ENCODE measurements at places on chromosomes 12 and 14.

GRCh38 chr14:24224618-24225071, 7.5 kb downstream of the NEDD8 start:
- peak; percentile 94 for DNase-seq

GRCh38 chr14:104384776-104385071, 194.8 kb upstream of the C14orf180 start:
- DNase-seq: no peak

- no peak for DNase-seq
Observed at GRCh38 chr14:103474893-103475292, 47.7 kb downstream of the CKB start.

DNA sequence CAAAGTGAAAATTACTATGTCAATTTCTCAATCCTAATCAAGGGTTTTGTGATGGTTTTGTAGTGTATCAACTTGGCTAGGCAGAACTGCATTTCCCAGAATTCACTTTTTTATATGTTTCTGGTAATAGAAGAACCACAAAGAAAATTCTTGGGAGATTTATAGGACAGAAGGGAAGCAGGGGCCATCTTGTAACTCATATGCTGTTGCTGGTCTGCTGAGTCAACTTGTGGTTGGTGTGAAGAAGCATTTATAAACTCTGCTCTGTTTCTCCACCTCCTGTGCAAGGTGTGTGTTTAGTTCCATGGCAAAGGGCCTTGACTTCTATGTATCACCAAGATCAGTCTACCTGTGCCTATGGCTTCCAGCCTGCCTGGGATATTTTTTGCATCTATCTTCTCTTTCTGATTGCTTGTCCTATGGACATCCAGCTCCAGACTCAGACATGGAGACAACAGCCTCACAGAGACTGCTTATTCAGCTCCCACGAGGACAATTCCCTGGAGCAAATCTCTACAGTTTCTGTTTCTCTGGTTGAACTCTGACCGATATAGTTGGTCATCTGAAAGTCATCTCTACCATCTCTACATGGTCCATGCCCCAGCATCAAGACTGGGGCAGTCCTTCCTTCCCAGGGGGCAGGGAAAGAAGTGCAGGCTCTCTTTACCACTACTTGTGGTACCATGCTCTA, 364.3 kb upstream of the DDHD1 start:
- peak; percentile 37 for DNase-seq

- peak; percentile 93 for DNase-seq
Observed at GRCh38 chr12:121796855-121797751, 3.6 kb upstream of the RHOF start.

DNA sequence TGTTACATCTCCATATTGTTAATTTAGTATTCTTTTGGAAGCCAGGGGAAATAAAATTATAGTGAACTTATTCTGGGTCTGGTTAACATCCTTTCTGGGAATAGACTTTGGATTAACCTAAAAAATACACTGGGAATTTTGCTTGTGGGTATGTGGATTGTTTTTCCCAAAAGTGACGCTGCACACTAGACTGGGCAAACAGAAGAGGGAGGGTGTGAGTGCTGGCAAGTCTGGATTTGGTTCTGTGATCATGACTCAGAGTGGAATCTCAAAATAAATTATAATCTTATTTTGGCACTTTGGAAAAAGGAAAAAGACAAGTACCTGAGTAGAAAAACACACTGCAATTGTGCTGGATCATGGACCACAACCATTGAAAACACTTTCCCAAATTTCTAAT, 15.2 kb upstream of the LUM start:
- DNase-seq: no peak

- DNase-seq: no peak
Observed at GRCh38 chr12:117042862-117043261, 56.4 kb downstream of the TESC start.

DNA sequence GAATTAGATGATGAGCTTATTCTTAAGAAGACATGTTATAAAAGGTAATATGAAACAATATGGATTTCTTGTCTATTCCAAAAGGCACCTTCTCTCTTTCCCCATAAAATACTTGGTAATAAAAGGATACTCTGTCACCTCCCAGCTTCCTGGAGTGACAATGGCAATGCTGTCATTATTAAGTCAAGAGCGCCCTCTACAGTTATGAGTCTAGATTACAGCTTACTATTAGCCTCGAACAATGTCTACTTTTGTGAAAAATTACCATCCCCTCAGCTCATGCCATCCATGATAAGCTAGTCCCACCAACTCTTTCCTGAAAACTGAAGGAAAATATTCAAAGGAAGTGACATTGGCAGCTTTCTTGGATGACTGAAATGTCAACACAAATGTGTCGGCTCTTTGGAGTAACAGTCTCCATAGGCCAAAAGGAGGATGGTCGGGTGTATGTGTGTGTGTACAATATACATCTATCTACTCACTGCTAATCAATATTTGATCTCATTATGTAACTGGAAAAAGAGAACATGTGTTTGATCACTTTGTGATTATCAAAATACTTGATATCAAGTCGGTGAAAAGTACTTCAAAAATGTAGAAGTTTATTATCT, 48.7 kb upstream of the CDKN3 start:
- peak; percentile 45 for DNase-seq

DNA sequence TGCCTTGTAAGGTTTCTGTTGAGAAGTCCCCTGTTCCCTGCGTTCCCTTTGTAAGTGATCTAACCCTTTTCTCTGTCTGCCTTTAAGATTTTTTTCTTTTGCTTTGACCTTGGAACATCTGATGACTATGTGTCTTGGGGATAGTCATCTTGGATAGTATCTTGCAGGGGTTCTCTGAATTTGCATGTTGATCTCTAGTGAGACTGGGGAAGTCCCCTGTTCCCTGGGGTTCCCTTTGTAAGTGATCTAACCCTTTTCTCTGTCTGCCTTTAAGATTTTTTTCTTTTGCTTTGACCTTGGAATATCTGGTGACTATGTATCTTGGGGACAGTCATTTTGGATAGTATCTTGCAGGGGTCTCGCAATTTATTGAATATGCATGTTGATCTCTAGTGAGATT, 38.2 kb upstream of the TMX1 start:
- no peak for DNase-seq

DNA sequence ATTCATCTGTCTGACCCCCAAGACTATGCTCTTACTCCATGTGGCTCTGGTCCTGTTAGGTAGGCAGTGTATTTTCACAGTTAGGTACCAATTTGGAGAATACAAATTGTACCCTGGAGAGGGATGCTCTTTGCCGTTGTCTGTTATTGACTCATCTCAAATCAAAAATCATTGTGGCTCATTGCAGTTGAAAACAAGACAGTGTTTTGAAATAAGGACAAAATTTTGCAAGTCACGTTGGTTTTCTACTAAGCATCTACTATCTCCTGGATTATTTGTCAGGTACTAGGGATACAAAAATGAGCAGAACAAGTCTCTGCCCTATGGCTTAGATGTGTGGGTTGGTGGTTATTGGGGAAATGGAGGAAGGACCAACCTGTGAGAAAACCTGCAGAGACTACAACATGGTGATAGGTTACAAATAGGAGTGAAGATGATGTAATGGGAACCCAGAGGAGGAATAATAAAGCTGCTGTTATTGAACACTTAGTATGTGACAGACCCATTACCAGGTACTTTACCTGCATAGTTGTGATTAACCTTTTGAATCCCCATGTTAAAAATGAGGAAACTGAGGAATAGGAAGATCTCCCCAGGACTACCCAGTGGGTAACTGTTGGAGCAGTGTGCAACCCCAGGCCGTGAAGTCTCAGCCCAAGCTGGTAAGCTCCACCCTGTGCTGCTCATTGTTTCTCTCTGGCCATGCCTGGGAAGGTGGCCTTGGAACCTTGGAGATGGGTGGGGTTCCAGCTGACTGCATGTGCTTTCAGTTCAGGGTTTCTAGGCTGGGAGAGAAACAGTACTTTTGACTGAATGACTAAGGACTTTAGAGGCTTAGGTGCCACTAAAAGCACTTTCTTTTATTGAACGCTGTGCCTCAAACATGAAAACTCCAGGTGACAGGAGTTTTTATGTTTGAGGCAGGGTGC, 72.9 kb upstream of the SRSF5 start:
- no peak for DNase-seq

- DNase-seq: no peak
Observed at GRCh38 chr12:42583016-42583415, 6.5 kb downstream of the PRICKLE1 start.

DNA sequence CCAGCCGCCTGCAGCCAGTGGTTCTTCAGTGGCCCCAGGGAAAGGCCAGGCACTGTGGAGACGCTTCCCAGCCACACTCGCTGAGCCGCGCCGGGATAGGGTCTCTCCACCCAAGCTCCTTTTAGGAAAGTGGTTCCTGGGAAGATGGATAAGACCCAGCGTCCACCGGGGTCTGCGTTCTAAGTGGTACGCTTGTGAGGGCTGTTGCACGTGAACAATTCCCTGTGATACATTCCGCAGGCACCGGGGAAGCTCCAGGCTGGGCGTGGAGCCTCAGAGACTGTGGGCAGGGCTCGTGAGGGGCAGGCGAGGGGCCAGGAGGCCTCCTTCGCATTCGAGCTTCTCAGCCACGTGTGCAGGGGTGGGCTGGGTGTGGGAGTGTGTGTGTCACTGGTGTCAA, 48.4 kb downstream of the GALNT9 start:
- DNase-seq: no peak

DNA sequence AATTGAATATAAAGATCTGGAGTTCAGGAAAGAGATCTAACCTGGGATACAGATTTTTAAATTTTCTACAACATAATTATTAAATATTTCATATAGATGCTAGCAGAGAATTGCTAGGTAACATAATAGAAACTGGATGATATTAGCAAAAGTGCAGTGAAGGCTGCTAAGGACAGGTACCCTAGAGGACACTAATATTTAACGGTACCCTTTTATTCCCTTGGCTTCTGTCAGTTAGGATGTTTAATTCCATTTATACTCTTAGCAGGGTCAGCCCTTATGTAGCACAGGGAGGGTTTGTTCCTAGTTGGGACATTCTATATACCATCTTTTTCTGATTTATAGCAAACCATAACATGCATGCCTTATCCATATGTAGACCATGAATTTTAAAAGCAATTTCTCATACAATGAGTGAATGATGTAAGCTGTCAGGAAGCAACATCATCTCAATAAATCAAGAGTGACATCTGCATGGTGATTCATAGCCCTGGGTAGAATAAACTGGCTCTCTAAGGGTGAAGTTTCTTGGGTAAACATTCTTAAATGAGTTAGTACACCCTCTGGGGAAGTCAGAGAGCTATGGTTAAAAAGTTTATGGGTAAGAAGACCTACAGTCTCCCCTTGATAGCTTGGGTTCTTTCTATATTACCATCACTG, 404.4 kb upstream of the MGAT4C start:
- peak; percentile 76 for DNase-seq

DNA sequence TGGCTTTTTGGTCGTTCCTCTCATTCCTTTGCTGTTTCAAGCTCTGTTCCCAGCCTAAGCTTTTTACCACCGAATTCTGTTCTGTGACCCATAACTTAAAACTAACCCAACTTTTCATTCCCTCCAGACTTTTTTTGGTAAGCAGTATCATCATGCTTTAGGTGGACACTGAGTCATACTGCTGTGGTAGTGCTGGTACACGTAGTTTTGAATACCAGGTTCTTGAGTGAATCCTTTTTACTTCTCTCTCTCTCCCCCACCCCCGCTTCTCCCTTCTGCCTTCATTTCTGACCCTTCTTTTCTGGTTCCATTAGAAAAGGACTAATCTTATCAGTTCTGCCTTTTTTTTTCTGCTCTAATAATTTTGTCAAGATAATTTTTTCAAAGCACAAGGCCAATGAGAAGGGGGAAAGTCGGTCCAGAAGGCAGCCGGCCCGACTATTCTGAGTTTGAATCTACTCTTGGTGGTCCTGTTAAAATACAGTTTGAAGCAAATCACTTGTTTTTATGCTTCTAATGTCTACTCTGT, 2.3 kb upstream of the MDM2 start:
- DNase-seq: no peak

GRCh38 chr14:49879646-49880204, 13.2 kb upstream of the ARF6 start:
- DNase-seq: peak; percentile 80

DNA sequence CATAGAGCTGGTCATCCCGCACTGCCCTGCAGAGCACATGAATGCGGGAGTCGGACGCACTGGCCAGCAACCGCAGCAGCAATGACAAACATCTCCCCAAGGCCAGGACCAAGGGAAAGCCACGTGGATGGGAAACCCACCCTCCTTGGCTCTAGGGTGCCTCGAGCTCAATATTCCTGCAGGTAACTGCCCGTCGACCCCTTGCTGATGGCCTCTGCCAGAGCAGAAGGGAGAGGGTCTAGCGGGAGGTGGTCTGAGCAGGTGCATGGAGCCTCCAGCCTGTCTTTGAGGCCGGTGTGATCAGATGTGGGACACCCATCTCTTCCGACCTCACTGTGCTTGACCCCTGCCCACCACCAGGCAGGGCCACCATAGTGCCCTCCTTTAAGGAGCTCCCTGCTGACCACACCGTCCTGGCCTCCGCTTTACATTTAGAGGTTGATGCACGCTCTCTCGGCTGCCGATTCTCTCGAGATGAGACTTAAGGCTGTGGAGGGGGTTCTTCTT, 89.7 kb downstream of the PIWIL1 start:
- DNase-seq: no peak

- DNase-seq: no peak
Observed at GRCh38 chr14:52690983-52691760, 4.2 kb downstream of the ERO1A start.

GRCh38 chr14:65195042-65195719, 92.9 kb upstream of the MAX start:
- DNase-seq: no peak

DNA sequence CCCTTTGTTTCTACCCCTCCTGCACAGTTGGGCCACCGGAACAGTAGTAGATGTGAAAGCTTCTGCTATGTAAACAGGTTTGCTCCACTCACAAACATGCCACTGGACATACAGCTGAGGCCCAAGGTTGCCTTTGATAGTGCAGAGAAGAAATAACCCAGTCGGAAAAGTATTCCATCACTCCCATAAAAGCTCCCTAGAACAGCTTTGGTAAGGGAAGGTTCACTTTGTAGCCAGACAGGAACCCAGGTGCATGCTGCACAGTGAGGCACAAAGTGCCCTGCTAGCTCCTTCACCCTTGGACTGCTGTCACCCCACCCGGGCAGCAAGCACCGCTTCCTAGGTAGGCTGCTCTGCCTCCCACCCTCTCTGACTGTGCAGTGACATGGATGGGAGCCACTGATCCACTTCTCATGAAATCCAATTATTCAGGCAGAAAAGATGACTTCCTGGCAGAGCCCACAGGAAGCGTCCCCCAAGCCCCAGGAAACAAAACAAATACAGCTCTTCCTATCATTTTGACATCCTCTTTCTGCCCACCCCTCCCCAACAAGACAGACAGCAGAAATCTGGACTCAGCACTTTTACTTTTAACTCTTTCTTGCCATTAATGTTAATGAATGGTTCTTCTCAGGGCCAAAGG, 100.2 kb downstream of the SRGAP1 start:
- no peak for DNase-seq

GRCh38 chr12:9626291-9626690, 18.6 kb upstream of the KLRB1 start:
- DNase-seq: no peak

- no peak for DNase-seq
Observed at GRCh38 chr12:24083838-24084237, 134.4 kb upstream of the SOX5 start.

GRCh38 chr14:106039400-106039799, 513.0 kb downstream of the TMEM121 start:
- DNase-seq: no peak

All from HCEC 1CT (cell line).